Activated CD4-positive, CD25-positive, alpha-beta regulatory T cell treated with anti-CD3 and anti-CD28 coated beads, Interleukin-2, amount 50 U/mL, for 16 hours (primary cell): ENCODE measurements at places on chromosomes 16 and 17.

DNA sequence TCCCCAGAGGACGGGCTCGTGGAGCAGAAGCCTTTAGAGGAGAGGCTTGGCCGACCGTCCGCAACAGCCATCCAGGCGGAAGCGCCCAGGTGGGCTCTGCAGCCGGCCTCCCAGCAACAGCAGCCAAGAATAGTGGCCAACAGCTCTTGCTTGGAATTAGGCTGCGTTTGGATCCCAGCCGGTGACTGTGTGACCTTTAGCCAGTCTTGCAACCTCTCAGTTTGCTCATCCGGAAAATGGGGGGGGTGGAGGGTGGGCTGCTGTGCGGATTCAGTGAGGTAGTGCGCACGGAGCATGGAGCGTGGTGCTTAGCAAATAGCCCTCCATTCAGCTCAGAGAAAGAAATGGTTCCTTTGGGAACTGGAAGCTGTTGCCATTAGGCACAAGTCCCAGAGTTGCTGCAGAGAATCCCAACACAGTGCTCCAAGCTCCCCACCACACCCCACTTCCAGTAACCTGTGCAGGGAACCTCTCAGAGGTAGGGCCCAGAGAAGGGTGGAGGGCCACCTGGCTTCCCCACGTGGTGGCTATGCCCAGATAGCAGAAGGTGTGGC is 46.7 kb downstream of the RTN4RL1 start:
- DNase-seq, result no peak

DNA sequence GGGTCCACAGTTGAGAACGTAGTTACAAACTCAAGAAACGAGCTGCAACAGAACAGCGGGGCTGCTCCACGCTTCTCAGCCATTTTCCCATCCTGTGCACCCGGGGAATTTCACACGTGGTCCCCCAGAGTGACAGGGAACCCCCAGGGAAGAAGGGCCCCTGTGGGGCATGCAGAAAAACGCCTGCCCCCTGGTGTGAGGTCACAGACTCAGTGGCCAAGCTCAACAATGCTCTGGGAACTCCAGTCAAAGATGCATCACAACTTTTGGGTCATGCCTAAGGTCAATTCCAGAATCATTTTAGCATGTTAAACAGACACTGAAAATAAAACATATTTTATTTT is 115.4 kb downstream of the ZNF778 start:
- no peak for DNase-seq

GRCh38 chr17:77489893-77490255 is 349.1 kb downstream of the SEC14L1 start:
- DNase-seq, result no peak

DNA sequence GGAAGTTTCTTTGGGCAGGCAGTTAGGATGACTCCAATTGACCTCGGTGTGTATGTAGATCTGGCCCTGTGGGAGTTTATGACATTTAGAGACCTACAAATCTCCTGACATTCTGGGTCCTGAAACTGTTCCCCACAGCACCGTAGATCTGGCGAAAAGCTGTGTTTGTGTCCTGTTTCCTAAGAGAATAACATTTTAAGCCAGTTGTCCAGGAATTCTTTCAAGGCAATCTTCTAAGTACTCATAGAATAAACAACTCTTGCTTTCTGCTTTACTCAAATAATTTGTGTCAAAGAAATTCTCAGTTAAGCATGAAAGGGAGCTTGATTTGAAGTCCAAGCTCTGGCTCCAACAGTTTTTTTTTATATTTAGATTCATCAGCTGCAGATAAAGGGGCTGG is 78.5 kb upstream of the ELAC2 start:
- no peak for DNase-seq

GRCh38 chr16:84357191-84357651 is 11.1 kb upstream of the ATP2C2 start:
- DNase-seq, result no peak

DNA sequence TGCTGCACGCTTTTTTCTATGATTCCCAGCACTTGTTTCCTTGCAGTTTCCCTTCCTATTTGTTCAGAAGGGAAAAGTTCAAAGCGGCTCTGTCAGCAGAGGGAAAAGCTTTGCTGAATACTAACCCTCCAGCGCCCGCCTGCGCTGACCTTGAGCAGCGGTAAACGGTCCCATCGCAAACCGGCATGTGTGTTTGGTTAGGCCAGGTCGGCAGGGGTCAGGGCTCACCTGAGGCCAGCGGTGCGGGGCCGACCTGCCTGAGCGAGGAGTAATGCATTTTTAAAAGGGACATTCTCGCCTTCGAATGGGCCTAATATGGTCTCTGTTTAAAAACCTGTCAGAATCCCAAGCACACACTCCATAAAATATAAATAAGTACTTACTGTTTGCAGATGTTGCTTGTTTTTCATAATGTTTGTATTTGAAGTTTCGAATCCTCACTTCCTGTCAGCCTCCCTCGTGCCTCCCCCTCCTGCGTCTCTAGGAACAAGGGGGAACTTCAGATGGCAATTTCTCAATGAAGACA is 110.1 kb downstream of the IRX3 start:
- no peak for DNase-seq

- DNase-seq, result no peak
Observed at GRCh38 chr17:58920773-58921172, 165.1 kb downstream of the PPM1E start.

- no peak for DNase-seq
Observed at GRCh38 chr16:88412766-88413165, 30.0 kb downstream of the ZNF469 start.

GRCh38 chr16:71762186-71762585 is 37.7 kb upstream of the PHLPP2 start:
- no peak for DNase-seq

DNA sequence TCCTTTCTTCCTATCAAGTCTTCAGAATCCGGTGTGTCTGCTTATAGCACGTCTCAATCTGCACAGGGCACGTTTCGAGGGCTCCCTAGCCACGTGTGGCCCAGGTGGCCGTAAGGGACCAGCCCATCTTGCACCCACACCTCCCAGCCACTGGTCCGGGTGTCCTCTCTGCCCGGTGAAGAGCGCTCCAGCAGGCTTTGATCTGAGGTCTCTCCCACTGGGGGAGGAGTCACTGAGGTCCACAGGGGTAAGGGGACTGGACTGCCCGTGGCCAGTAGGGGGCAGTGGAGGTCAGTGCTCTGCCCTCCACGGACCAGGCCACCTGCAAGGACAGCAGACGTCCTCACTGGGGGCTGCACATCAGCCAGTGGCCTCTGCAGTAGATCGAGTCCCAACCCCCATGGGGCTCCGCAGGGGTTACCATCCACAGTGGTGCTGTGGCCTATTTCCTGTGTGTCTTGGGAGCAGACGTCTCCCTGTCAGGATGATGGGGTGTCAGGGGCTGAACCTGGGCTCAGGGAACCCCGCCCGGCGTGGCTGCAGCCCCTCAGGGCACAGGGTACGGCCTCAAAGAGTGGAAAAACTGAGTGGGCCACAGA is 204.1 kb upstream of the CIBAR2 start:
- no peak for DNase-seq

- no peak for DNase-seq
Observed at GRCh38 chr17:73514146-73514863, 129.9 kb downstream of the SDK2 start.

DNA sequence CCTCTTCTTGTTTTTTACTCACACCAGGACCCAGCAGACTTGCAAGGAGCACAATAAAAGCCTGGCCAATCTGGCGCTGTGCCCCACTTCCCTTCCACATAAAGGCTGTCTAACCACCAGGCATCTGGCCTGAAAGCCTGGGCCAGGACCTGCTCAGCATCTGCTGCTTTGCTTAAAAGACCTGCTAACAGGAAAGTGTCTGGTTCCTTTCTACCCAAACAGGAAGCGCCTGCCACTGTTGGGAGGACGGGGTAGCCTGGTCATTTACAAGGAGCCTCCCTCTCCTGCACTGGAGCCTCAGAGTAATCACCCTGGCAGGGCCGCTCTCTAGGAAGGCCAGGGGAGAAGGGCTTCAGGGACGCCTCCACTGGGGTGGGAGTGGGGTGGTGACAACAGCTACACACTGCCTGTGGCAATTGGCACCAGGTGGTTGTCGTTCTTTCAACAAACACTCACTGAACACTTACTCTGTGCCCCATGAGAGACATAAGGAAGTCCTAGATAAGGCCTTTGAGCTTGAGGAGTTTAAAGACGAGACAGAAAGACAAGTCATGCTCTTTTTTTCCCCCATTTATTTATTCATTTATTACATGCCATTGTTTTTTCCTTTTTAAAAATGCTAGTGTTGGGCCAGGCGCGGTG is 6.3 kb upstream of the MMP28 start:
- no peak for DNase-seq

DNA sequence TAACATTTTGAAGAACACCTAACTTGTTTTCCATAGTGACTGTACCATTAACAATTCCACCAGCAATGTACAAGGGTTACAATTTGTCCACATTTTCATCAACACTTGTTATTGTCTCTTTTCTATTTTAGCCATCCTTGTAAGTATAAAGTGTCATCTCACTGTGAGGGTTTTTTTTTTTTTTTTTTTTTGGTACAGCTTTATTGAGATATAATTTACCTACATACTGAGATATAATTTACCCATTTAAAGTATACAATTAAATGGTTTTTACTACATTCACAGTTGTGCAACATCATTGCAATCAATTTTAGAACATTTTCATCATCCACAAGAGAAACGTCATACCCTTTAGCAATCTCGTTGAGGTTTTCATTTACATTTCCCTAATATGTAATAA is 17.9 kb upstream of the TMIGD1 start:
- no peak for DNase-seq

DNA sequence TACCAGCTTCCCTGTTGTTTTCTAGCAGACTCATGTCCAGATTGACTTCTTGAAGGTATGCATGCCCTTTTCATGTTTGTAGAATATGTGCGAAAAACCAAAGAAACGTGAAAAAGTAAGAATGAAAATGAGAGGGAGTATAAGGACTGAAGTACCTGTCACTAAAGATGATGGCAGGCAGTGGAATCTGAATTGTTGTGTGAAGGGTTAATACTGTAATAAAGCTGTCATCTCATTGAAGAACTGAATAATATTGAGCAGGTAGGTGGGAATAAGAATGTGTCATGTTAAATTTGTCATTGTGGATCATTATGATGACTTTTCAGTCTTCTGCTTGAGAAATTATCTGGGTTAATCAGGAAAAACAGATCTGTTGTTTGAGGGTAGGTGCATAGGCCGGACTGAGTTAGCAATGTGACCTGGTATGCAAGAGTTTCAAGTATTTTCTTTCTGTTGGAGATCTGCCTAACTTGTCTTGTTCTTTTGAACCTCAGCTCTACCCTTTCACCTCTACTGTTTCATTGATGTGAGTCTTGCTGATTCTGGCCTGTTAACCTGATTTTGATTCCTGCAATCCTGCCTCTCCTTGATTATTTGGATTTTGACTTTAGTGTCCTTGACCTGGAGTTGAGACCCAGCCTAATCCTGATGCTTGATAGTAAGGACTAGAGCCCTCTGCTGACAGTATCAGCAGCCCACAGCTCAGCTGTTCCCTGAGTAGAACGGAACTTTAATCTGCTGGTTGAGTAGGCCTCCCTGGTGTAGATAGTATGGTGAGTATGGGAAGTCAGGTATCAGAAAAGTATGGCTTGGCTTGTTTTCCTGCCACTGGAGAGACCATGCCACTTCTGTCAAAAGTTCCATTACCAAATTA is 64.6 kb downstream of the MAP2K4 start:
- no peak for DNase-seq

DNA sequence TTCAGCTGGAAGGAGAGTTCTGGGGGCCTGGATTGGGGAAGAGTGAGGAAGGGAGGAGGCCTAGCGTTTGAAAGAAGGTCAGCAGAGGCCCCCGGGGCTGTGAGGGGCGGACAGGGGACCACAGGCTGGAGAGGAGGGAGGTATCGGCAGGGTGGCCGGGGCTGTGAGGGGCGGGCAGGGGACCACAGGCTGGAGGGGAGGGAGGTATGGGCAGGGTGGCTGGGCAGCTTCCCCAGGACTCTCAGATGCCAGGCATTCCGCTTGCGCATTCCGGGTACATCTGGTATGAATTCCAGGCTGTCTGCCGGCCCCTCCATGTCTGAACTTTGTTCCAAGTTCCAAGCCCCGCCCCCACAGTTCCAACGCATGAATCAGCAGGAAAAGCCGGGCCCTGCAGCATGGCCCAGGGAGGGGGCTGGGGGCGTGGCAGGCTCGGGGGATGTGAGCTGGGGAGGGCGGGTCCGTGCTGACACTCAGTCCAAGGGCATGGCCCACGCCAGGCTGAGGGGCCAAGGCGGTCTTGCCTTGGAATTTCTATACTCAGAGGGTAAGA is 4.3 kb upstream of the TLCD2 start:
- no peak for DNase-seq

DNA sequence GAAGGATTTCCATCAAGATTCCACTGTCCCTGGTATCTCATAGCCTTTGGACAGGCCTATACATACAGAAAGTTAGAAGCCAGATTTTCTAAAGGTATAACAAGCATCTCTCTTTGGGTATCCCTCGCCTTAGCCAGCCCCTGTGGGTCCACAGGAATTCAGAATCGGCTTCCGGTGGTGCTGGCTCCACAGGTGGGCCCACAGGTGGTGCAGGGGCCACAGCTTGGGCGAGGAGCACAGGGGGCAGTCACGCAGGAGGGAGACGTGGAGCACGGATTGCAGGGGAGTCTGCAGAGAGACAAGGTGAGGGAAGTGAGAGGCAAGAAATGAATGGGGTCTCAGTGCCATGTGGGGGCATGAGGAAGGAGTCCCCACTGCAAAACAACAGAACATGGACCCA is 3.5 kb downstream of the KRT38 start:
- DNase-seq, result no peak

- DNase-seq, result peak; percentile 37
Observed at GRCh38 chr16:1378804-1379303, 27.1 kb downstream of the GNPTG start.

DNA sequence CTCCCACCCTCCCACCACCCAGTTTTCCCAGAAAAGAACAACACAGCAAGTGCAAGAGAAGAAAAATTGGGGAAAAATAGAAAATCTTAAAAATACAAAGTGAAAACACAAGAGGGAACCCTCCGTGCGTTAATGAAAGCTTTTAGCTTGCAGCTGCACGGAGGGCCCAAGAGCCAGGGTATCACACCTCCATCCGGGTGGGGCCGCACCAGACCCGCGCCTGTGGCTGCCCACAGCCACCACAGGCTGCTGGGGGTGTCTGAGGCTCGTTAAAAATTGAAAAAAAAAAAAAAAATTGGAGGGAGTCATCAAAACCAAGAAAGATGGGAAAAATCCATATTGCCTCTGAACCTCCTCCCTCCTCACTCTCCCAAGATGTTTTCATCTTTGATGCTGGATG is 18.6 kb downstream of the ENGASE start:
- DNase-seq, result no peak

DNA sequence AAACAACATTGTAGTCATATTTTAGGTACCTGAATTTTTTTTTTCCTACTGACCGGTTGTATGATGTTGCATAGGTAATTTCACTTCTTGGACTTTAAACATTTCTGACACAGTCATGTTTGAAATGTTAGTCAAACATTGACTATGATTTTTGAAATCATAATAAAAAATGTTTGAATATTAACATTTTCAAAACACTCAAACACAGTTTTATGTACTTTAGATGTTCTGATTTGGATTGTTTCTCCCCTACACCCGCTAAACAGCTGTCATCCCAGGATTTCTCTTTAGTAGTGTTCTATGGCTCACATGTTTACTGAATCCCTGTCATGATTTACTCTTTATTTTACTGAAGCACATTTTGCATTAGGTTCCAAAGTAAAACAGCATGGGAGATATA is 102.9 kb upstream of the NPEPPS start:
- DNase-seq, result no peak
